H9 (cell line): ENCODE measurements at places on chromosomes 4 and X. TPM values are rescaled to one million over a fixed set of nuclear protein-coding genes. Genes with fewer than 3 reads are reported as not detected.

- H3K4me3 ChIP-seq = no peak overlapping the region
- no peak for DNase-seq
- no peak overlapping the region for H3K27ac ChIP-seq
- H3K27me3 ChIP-seq = no peaks in the 10 kb centered on the region
- H3K36me3 ChIP-seq = no peaks in the 10 kb centered on the region; the same call in 2 of the 3 replicates
These were observed 35.8 kb downstream of the UNC5C start for GRCh38 chr4:95513022-95513421.

- DNase-seq = no peak
- H3K36me3 ChIP-seq = no peaks in the 10 kb centered on the region
- H3K4me3 ChIP-seq = no peak overlapping the region
- no peak overlapping the region for H3K27ac ChIP-seq
- H3K27me3 ChIP-seq = no peaks in the 10 kb centered on the region
- no peaks in the 10 kb centered on the region for H3K4me1 ChIP-seq
These were observed 38.3 kb upstream of the MAPK10 start for GRCh38 chr4:86398187-86398586.

The S100G gene
- not detected in 2 replicates for total RNA-seq

GRCh38 chr4:61493470-61493869, 293.3 kb downstream of the ADGRL3 start:
- H3K27ac ChIP-seq = no peak overlapping the region
- no peak overlapping the region for H3K4me3 ChIP-seq
- no peaks in the 10 kb centered on the region for H3K27me3 ChIP-seq
- H3K36me3 ChIP-seq = peaks cover 4% of the 10 kb centered on the region; the same call in 2 of the 3 replicates

DNA sequence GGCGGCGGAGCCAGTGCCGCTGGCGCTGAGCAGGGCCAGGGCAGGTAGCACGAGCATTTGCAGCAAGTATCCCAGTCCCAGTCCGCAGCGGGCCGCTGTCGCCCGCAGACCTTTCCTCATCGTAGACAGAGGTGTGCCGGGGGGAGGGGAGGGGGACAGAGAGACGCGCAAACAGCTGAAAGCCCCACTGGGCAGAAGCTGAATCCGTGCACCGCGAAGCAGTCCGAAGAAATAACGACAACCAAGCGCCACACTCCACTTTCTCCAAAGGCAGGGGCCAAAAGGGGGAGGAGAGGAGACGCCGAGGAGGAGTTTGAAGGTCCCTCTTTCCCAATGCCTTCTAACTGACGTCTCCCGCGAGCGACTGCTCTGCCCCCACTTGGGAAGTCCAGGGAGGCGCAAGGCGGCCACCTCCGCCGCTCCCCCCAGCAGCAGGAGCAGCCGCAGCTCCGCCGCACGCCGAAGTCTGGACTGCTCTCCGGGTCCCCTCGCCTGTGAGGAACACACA, at the start of gene UNC5C:
Gene UNC5C, minus strand, starts transcription at position 236 of the 508 bp plus-strand sequence.
- peaks cover 20% of the 10 kb centered on the region; the same call in 1 of the 2 replicates for H3K27me3 ChIP-seq
- peak; percentile 78 for DNase-seq
- H3K4me1 ChIP-seq = no peaks in the 10 kb centered on the region
- no peak within 1 kb of the TSS for H3K27ac ChIP-seq
- peak within 1 kb of the TSS; percentile 75 for H3K4me3 ChIP-seq
- no peaks in the 10 kb centered on the region; the same call in 2 of the 3 replicates for H3K36me3 ChIP-seq

DNA sequence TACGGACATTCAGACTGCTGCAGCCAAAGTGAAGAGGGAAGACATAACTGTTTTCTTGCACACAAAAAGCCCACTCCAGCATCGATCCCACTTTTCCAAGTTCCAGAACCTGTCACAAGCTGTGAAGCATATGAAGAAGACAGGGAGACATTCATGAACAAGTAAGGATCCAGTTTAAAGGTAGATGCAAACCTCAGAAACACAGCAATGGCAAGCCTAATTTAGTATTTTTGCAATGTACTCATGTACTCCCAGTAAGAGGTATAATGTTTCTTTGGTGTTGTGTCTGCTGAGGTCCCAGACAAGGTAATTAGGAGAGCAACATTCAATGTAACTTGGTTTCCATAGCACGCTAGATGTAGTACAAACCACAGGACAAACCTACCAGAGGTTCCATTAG, 4.6 kb downstream of the AFP start:
- no peak for DNase-seq
- H3K4me1 ChIP-seq = no peaks in the 10 kb centered on the region
- no peak overlapping the region for H3K27ac ChIP-seq
- no peak overlapping the region for H3K4me3 ChIP-seq
- no peaks in the 10 kb centered on the region for H3K27me3 ChIP-seq
- no peaks in the 10 kb centered on the region for H3K36me3 ChIP-seq

GRCh38 chr4:118410138-118410537, 57.3 kb upstream of the PRSS12 start:
- H3K27ac ChIP-seq = no peak overlapping the region
- H3K4me1 ChIP-seq = no peaks in the 10 kb centered on the region
- H3K36me3 ChIP-seq = peaks cover under 1% of the 10 kb centered on the region; the same call in 1 of the 2 replicates
- DNase-seq = no peak

GRCh38 chrX:150363561-150364346, 637 bp downstream of the MAMLD1 start:
- no peaks in the 10 kb centered on the region for H3K36me3 ChIP-seq
- H3K27ac ChIP-seq = no peak overlapping the region
- DNase-seq = peak; percentile 34
- peaks cover 52% of the 10 kb centered on the region; the same call in 1 of the 2 replicates for H3K27me3 ChIP-seq

The GAGE12H gene
- not detected in 2 replicates for total RNA-seq

- no peak for DNase-seq
- no peaks in the 10 kb centered on the region; the same call in 1 of the 3 replicates for H3K36me3 ChIP-seq
- no peaks in the 10 kb centered on the region for H3K4me1 ChIP-seq
- H3K4me3 ChIP-seq = no peak overlapping the region
These were observed 72.8 kb downstream of the MAOB start for GRCh38 chrX:43809463-43809862.

The CT55 gene
- total RNA-seq = 0.24 TPM in 1 of 2 replicates, not detected in the other
